Kidney (tissue), 22 donors: ENCODE measurements at places on chromosomes 3 and 15. TPM values are rescaled to one million over a fixed set of nuclear protein-coding genes. Genes with fewer than 3 reads are reported as not detected.

Gene EPHB3
- 1.4 TPM for total RNA-seq

Gene GABRG3
- not detected for total RNA-seq

Gene OR5K2
- total RNA-seq = not detected

Gene CPA3
- total RNA-seq = 47.9 TPM

Gene CERS3
- total RNA-seq = 0.31 TPM

Gene TM4SF1
- total RNA-seq = 173 TPM

Gene BUB1B
- 0.94 TPM for total RNA-seq
